ENCODE measurements at places on chromosomes 16 and 17.

- DNase-seq: no peak
These were observed 47.9 kb upstream of the ARHGAP17 start for GRCh38 chr16:25063102-25063501.

DNA sequence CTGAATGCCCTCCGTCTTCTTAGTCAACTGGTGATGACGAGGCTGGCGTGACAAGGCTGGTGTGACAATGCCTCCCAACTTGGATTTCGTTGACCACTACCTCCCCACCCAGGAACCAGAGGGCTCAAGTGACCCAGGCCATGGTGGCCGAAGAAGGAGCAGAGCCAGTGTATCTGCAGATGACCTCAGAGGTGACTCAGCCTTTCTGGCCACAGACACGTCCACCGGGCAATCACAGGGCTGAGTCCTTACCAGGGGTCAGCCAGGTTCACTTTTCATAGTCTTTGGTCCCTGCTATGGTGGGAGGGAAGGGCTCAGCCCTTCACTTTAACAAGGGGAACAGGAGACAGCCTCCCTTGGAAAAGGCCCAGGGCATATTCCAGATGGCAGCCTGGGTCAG is 116.3 kb downstream of the MAF start:
- DNase-seq: no peak

DNA sequence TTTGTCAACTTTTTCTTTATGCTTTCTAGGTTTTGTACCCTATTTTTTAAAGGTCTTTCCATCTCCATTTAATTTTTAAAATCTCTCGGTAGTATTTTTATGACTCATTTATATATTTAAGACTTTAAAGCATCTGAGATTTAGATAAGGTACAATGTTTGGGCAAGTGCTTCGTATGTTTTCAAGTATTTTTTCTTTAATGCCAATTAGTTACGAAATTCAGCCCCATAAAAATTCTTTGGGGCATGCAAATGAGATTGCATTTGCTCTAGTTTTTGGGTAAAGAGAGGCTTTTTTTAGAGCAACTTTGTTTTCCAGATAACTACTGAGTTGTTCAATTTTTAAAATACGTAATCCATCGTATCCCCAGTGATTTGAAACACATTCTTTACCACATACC is 65.3 kb upstream of the CRHR1 start:
- no peak for DNase-seq

DNA sequence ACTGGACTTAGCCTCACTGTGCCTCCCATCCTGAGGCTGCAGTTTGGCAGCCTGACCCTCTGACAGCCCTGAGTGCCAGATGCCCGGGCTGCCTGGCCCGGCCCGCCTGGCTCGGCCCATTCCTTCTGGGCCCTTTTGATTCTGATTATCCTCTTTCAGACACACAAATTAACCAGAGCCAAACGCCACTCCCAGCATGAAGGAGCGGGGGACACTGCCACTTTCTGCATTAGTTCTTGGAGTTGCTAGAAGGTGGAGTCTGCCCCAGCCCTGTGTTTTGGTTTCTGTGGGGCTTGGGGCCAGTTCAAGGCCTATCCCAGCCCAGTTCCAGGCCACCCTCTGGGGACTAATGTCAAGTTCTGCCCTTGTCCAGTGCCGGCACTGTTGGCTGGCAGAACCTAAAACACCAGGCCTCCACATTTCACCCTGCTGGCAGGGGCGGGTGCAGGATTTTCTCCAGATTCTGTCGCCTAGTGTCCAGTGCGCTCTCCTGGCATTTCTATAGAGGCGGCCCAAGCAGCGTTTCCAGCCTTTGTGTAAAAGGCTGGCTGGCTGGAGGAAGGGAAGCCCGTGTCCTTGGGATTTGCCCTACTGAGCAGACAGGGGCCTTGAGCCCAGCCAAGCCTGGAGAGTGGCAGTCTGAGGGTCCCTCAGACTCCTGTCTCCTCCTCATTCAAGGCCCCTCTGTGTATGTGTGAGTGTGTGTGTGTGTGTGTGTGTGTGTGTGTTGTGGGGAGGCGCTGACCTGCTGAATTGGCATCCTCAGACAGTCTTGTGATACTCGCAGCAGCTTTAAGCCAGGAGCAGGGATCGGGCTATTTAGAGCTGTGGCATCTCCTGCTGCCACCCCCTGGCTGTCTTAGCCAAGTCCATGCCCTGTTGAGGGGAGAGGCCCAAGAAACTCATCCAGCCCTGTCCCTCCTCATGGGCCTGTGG is 21.4 kb downstream of the PLCD3 start:
- DNase-seq: no peak

GRCh38 chr16:84461413-84462295 is 42.8 kb downstream of the MEAK7 start:
- no peak for DNase-seq

GRCh38 chr17:11744696-11745095 is 146.4 kb downstream of the DNAH9 start:
- no peak for DNase-seq

- DNase-seq: no peak
These were observed 354.1 kb downstream of the KCNJ2 start for GRCh38 chr17:70523426-70523825.

Data from NCI-H2107 (cell line).